ENCODE measurements at places on chromosomes 1 and 21.

DNA sequence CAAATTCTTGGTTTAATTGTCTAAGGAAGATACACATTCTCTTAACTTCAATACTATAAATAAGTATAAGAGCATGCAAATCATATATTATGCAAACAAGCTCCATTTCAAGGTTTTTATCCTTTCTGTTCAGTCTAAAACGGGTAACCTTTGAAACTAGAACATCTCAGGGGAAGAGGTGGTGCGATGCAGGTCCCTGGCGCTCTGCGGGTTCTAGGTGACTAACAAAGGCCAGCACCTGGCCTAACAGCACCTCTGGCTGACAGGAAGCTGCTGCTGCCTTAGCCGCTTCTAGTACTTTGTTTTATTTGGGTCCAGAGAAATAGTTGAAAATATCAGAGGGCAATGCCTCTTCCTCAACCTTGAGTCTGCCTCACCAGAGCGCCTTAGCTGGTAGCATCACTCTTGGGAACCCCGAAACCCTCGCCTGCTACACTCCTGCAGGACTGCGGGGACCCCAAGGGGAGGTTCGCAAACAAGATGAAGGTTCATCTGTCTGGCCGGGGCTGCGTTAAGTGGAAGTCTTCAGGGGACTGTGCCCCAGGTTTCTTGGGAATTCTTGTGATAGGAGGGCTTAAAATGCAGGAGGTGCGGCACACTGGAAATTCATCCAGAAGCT lies 45.5 kb downstream of the PRDM15 start:
- no peaks in the 10 kb centered on the region for H3K4me1 ChIP-seq
- H3K36me3 ChIP-seq: peaks cover 18% of the 10 kb centered on the region
- H3K27ac ChIP-seq: no peak overlapping the region
- H3K4me3 ChIP-seq: no peak overlapping the region
- peak; percentile 43 for DNase-seq

GRCh38 chr1:225835856-225836255 lies 25.9 kb downstream of the EPHX1 start:
- H3K4me3 ChIP-seq: no peak overlapping the region
- DNase-seq: no peak
- peak overlapping the region; percentile 57 for H3K27ac ChIP-seq
- H3K27me3 ChIP-seq: no peaks in the 10 kb centered on the region
- H3K4me1 ChIP-seq: peaks cover 20% of the 10 kb centered on the region

GRCh38 chr21:30233228-30234020 lies 17.5 kb upstream of the CLDN8 start:
- no peak overlapping the region for H3K27ac ChIP-seq
- no peak overlapping the region for H3K4me3 ChIP-seq
- H3K4me1 ChIP-seq: peaks cover 16% of the 10 kb centered on the region
- peaks cover 4% of the 10 kb centered on the region for H3K36me3 ChIP-seq
- no peak for DNase-seq
- H3K27me3 ChIP-seq: no peaks in the 10 kb centered on the region

- DNase-seq: no peak
- no peaks in the 10 kb centered on the region for H3K27me3 ChIP-seq
- peaks cover 16% of the 10 kb centered on the region for H3K4me1 ChIP-seq
- H3K4me3 ChIP-seq: no peak overlapping the region
- H3K36me3 ChIP-seq: peaks cover 9% of the 10 kb centered on the region
Observed at GRCh38 chr1:227778401-227778947, 37.0 kb upstream of the PRSS38 start.

- no peaks in the 10 kb centered on the region for H3K36me3 ChIP-seq
- DNase-seq: no peak
- H3K27me3 ChIP-seq: no peaks in the 10 kb centered on the region
- H3K4me3 ChIP-seq: no peak overlapping the region
Observed at GRCh38 chr1:56095696-56096665, 483.4 kb downstream of the PLPP3 start.

DNA sequence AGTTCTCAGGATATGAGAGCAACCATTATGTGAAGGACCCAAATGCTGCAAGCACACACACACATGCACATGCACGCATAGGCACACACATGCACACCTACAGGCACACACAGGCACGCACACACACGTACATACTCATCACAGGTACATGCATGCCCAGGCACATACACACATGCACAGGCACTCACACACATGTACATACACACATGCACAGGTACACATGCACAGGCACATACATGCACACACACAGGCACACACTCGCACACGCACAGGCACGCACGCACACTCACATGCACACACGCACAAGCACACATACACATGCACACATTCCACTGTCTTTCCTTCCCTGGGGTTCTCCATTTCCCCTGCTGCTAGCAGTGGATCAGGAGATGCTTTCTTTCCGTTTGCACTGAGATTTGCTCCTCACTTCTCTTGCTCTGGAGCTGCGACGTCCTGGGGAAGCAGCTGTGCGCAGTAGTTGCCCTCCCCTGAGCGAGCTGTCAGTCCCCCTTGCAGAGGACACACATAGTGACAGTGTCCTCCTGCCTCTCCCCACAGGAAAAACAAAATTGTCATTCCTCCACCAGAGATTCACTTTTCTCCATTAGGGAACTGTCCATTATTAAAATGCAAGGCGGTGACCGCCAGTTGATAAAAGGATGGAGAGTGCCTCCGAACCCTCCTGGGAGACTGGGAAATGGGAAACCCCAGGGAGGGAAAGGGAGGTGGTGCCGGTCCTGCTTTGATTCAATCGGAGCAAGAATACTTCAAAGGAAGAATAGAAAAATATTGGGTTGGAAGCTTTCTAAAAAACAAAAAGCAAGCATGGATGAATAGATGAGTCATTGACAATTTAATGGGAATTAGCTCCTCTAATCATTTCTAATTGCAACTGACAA lies 69.5 kb downstream of the WDR4 start:
- no peak overlapping the region for H3K4me3 ChIP-seq
- no peak for DNase-seq
- no peak overlapping the region for H3K27ac ChIP-seq
- H3K27me3 ChIP-seq: peaks cover 35% of the 10 kb centered on the region
